Calu3 (cell line): ENCODE measurements at places on chromosomes 16 and 17.
A peak's percentile ranks its signal among the peaks of the same experiment; 100 is the strongest.

GRCh38 chr17:80836971-80837481 is 154.6 kb upstream of the CHMP6 start:
- peaks cover 21% of the 10 kb centered on the region for H3K36me3 ChIP-seq
- H3K27me3 ChIP-seq, result no peaks in the 10 kb centered on the region
- no peak for DNase-seq

DNA sequence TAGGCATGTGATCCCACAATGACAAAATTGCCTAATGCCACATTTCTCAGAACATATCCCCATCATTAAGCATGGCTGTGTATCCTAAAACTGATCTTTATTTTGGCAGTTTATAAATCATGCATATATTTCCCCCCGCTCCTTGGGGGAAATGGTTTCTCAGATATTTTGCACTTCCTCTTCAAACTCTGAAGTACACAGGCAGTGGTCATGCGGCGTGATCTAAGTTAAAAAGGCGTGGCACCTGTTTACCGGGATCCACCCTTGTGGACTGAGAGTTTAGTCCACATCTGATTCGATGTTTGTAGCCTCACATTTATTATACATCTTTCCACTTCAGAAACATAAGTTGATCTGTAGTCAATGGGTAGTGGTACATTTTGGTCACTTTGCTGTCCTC is 51.4 kb downstream of the USP10 start:
- peaks cover 29% of the 10 kb centered on the region for H3K36me3 ChIP-seq
- peaks cover 24% of the 10 kb centered on the region for H3K4me1 ChIP-seq
- no peak for DNase-seq
- no peak overlapping the region for H3K27ac ChIP-seq

DNA sequence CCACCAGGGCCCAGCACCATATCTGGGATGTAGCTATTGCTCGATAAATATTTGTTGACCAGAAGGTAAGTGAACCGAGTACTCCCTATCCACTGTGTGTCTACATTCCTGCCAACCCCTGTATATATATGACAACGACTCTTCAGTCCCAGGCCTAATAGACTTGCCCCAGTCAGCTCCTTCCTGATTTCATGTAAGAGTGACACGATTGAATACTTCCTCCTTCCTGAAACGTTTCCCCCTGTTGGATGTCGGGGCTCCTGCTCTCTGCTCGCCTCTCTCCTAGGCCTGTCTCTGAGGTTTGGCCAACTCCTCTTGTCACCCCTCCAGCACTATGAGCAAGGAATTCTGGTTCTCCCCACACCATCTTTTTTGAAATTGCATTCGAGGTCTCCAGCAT is 178.9 kb downstream of the PRKCA start:
- no peak overlapping the region for H3K4me3 ChIP-seq
- peaks cover 16% of the 10 kb centered on the region for H3K36me3 ChIP-seq
- peak overlapping the region; percentile 7 for H3K27ac ChIP-seq
- H3K4me1 ChIP-seq, result peaks cover 22% of the 10 kb centered on the region
- no peak for DNase-seq

DNA sequence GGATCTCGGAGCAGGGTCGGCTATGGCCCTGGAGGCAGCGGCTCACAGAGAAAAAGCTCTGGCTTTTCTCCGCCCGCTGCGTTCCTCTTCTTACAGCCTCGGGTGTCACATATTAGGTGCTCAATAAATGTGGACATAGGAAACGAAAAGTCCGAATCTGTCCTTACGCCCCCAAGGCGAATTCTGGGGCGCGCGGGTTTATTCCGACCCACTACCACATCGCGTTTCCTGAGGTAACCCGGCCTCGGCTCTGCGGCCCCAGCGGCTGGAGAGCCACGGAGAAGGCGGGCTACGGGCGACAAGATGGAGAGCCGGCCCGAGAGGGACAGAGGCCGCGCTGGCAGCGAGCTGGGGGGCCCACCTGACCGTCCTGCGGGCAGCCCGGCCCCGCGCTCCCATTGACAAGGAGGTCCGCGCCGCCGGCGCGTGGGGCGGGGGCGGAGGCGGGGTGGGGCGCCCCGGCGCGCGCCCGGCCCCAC is 573 bp upstream of the GNAO1 start:
- H3K4me1 ChIP-seq, result no peaks in the 10 kb centered on the region
- peaks cover 15% of the 10 kb centered on the region for H3K36me3 ChIP-seq
- H3K27ac ChIP-seq, result no peak overlapping the region
- H3K4me3 ChIP-seq, result peak overlapping the region; percentile 79
- peaks cover 90% of the 10 kb centered on the region for H3K27me3 ChIP-seq

DNA sequence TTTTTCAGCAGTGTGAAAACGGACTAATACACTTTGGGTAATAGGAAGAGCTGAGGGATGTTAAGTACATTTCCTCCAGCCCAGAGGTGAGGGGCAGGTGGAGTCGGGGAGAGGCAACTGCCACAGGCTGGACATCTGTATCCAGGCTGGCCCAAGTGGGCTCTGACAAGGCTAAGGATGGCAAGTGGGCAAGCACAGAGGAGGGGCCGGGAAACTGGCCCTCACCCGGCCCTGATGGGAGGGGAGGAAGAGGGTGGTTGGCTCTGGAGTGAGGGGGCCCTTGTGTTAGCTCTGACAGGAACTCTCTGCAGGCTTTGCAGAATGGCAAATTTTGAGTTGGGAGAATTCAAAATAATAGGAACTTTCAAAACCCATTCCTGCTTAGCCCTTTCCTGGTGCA is 251.0 kb upstream of the TNRC6C start:
- no peaks in the 10 kb centered on the region for H3K4me1 ChIP-seq
- DNase-seq, result no peak
- H3K27me3 ChIP-seq, result peaks cover 98% of the 10 kb centered on the region
- no peak overlapping the region for H3K4me3 ChIP-seq

GRCh38 chr17:50507871-50508572 is at the start of gene MYCBPAP:
Gene MYCBPAP (plus strand): TSS chr17:50508439. CDS start chr17:50508675, 236 bp downstream.
- peak; percentile 88 for DNase-seq
- H3K27ac ChIP-seq, result no peak within 1 kb of the TSS
- peaks cover 17% of the 10 kb centered on the region for H3K27me3 ChIP-seq
- peak within 1 kb of the TSS; percentile 76 for H3K4me3 ChIP-seq

DNA sequence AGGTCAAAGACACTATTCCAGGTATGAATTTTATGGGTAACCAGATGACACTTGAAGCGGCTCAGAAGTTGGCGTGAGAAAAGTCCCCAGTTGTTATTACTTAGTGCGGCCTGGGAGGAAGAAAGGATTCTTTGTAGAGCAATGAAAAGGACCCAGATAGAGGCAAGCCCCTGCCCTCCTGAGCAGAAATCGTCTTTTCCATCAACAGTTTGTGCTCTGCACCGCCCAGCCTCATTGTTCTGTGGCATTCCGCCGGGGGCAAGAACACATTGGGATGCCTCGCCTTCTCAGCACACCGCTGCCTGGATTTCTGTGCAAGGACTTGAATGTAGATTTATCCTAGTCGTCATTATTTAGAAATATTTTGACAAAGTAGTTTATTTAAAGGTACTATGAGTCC is 32.7 kb upstream of the CRHR1 start:
- H3K36me3 ChIP-seq, result no peaks in the 10 kb centered on the region
- peaks cover 100% of the 10 kb centered on the region for H3K27me3 ChIP-seq
- no peak for DNase-seq

GRCh38 chr17:60383379-60383778 is 8.6 kb downstream of the USP32 start:
- peaks cover 16% of the 10 kb centered on the region for H3K4me1 ChIP-seq
- no peak overlapping the region for H3K27ac ChIP-seq
- H3K4me3 ChIP-seq, result no peak overlapping the region
- no peaks in the 10 kb centered on the region for H3K27me3 ChIP-seq
- no peak for DNase-seq
- no peaks in the 10 kb centered on the region for H3K36me3 ChIP-seq

GRCh38 chr16:76729525-76729924 is 452.3 kb downstream of the CNTNAP4 start:
- no peaks in the 10 kb centered on the region for H3K36me3 ChIP-seq
- H3K27me3 ChIP-seq, result no peaks in the 10 kb centered on the region
- DNase-seq, result no peak
- no peak overlapping the region for H3K4me3 ChIP-seq

GRCh38 chr17:43428524-43428923 is 29.7 kb downstream of the ARL4D start:
- H3K36me3 ChIP-seq, result peaks cover 4% of the 10 kb centered on the region
- no peak for DNase-seq
- H3K4me3 ChIP-seq, result no peak overlapping the region
- no peaks in the 10 kb centered on the region for H3K27me3 ChIP-seq
- no peak overlapping the region for H3K27ac ChIP-seq

- peaks cover 19% of the 10 kb centered on the region for H3K36me3 ChIP-seq
- DNase-seq, result no peak
- no peak overlapping the region for H3K27ac ChIP-seq
- H3K4me1 ChIP-seq, result peaks cover 23% of the 10 kb centered on the region
- H3K27me3 ChIP-seq, result no peaks in the 10 kb centered on the region
Measured at GRCh38 chr17:18191236-18191667, 7.6 kb downstream of the ALKBH5 start.

- no peak overlapping the region for H3K4me3 ChIP-seq
- no peak for DNase-seq
- no peaks in the 10 kb centered on the region for H3K27me3 ChIP-seq
- peaks cover 4% of the 10 kb centered on the region for H3K36me3 ChIP-seq
Measured at GRCh38 chr16:81263470-81264220, 25.2 kb downstream of the BCO1 start.
